ENCODE measurements at places on chromosomes 12 and 14.

DNA sequence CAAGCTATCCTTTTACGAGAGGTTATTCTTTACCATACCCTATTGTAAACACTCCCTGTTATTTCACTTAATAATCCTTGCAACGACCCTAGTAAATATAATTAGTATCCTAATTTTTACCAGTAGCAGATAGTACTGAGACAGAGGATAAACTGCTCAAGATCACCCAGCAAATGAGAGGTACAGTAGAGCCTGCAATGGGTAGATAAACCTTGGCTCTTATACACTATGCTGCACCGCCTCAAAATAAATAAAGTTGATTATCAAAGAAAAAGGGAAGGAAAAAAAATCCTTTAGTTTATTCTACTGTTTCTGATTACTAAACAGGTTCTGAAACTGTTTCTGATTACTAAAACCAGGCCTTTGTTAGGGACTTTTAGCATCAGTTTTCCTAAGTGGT, 22.5 kb downstream of the YBX3 start:
- no peak for DNase-seq

DNA sequence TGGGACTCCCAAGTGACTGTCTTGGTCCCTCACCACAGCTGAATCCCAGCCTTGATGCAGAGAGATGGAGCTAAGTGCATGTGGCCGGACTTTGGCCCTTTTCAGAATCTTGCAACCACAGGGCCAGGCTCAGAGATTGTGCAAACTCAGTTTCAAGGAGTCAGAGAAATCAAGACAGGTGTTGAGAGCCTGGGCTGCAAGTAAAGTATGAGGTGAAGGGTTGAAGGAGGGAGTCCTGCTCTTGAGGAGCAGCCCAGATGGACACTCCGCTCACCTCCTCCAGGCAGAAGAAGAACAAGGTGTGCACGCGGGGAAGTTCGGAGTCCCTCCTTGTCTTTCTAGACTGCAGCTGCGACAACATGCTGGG, 6.3 kb upstream of the BMP4 start:
- no peak for DNase-seq

GRCh38 chr12:105555556-105556295, 225.2 kb downstream of the C12orf75 start:
- DNase-seq, result no peak

- no peak for DNase-seq
Observed at GRCh38 chr12:73632191-73632590, 905.4 kb upstream of the ATXN7L3B start.

DNA sequence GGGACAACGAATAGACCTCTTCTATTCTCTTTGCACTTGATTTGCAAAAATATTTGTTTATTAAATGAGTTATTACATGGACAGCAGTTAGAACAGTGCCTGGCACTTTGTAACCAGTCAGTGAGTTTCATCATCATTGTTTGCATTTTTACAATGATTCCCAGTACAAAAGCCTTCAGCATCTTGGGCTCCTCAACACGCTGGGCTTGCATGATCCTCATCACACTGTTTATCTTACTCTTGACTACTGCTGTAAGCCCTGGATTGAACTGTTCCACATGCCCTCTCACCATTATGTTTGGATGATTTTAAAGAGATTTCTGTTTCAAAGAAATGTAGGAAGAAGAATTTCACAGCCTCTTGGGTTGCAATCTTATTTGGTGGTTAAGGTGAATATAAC, 204.3 kb downstream of the PELI2 start:
- DNase-seq, result no peak

DNA sequence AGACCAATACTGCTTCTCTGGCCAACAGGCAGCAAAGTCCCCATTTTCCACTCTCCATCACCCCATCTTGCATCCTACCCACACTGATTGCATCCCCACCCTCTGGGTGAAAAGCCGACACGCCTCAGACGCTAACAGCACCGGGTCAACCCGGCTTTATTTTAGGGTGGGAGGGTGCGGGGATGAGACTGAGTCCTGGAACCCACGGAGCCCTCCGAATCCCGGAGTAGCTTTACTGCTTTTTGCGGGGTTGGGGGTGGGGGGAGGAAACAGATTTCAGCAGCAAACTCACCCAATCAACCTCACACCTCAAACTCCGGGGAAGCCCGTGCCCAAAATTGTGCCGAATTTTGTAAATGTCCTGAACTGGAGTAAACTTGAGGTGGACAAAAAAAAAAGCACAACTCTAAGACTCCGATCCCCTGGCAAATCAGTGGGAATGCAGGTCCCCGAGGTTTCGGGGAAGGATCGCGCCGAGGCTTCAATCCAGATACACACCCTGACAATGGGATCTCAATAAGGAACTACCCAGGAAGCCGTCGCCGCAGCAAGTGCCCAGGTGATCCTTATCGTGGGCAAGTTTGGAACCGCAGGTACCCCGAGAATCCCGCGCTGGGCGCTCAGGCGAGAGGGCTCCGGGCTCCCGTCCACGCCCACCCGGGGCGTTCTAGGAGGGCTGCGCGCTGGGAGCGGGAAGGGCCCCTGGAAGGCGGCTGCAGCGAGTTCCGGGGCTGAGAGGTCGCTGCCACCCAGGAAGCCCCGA, 1.1 kb downstream of the GCH1 start:
- no peak for DNase-seq

DNA sequence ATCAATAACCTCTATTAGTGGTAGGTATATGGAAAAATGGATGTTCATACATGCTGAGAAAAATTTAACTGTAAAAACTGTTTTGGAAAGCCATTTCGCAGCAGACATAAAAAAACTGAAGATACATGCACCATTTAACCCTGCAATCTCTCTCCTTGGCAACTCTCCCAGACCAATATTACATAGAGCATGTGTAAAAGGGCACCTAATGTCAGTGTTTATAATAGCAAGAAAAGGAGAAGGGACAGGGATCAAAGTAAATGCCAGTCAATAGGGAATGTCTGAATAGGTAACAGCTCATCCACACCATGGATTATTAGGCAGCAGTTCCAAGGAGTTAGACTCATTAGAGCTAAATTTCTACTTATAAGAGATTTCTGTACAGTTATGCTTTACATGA, 77.2 kb downstream of the BTG1 start:
- no peak for DNase-seq

GRCh38 chr14:89509891-89510290, 92.9 kb upstream of the FOXN3 start:
- no peak for DNase-seq

DNA sequence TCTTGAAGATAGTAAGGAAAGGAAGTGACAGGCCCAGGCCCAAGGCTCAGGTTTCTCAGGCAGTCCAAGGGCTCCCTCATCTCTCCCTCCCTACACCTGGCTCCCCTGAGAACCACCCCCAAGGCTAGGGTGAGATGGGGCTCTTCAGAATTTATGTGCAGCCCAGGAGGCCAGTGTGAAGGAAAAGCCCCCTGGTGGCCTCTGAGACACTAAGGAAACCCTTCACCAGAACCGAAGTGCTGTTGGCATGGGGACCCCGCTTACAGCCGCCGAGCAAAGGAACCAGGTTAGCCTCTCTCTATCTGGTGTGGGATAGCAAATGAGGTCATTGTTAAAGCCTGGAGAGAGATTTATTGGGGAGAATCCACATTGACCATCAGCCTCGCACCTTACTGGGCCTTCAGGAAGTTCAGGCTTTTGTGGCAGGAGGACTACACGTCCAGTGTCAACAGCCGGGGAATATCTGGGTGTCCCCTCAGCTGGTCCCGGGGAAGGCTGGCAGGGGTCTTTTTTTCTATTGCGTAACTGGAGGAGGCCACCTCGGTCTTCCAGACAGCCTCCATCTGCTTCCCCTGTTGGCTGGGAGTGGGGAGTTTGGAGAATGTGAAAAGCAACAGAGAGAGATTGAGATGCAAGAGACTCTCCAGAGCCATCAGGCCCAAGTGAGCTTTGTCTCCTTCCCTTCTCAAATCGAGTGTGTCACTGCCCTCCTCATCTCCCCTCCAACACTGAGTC, 18.1 kb downstream of the FAM186B start:
- no peak for DNase-seq

- DNase-seq, result no peak
Observed at GRCh38 chr12:67413577-67413976, 144.4 kb downstream of the CAND1 start.

- DNase-seq, result no peak
Observed at GRCh38 chr14:73713206-73713802, 880 bp downstream of the PNMA1 start.

- no peak for DNase-seq
Observed at GRCh38 chr14:55976219-55976618, 142.0 kb upstream of the PELI2 start.

- DNase-seq, result no peak
Observed at GRCh38 chr14:58109744-58110143, 42.3 kb downstream of the ARMH4 start.

DNA sequence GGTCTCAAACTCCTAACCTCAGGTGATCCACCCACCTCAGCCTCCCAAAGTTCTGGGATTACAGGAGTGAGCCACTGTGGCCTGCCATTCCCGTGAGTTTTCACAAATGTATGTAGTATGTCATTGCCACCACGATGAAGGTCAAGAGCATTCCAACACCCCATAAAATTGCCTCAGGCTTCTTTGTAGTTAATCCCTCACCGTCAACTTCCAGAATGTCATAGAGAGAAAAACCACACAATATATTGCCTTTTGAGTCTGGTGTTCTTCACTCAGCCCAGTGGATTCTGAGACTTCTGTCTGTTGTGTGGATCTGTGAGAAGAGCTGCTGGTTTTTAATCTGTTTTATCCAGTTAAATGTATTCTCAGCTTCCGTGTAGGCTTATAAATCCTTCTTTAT, 12.6 kb upstream of the CFAP251 start:
- DNase-seq, result no peak

GRCh38 chr12:64810831-64811230, 13.6 kb upstream of the TBC1D30 start:
- DNase-seq, result no peak

DNA sequence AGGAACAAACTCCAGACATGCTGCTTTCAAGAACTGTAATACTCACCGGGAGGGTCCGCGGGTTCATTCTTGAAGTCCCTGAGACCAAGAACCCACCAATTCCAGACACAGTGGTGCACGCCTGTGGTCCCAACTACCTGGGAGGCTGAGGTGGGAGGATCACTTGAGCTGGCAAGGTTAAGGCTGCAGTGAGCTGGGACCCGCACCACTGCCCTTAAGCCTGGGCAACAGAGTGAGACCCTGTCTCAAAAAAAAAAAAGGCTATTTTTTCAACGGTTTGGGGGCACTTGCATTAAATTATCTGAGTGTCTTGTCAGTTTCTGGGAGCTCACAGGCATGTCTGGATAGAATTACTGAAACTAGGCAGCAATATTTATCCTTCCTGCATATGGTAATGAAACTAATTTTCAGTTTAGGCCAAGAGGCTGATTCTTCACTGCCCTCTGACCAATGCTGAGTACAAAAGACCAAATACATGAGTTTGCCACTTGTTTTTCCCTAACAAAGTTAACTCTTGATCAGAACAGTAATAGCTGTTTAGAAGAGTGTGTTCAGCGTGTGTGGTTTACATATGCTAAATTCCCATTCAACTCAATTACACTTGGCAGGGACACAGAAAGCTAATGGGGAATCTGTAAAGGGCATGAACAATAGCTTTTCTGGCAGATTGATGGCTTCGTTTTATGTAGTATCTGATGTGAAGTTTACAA, 65.8 kb upstream of the RASSF3 start:
- DNase-seq, result no peak

GRCh38 chr12:38159591-38160317, 156.8 kb upstream of the ALG10B start:
- DNase-seq, result no peak

- no peak for DNase-seq
Observed at GRCh38 chr12:3989218-3989550, 116.0 kb upstream of the PARP11 start.

- no peak for DNase-seq
Observed at GRCh38 chr14:92539419-92539818, 25.8 kb downstream of the RIN3 start.

DNA sequence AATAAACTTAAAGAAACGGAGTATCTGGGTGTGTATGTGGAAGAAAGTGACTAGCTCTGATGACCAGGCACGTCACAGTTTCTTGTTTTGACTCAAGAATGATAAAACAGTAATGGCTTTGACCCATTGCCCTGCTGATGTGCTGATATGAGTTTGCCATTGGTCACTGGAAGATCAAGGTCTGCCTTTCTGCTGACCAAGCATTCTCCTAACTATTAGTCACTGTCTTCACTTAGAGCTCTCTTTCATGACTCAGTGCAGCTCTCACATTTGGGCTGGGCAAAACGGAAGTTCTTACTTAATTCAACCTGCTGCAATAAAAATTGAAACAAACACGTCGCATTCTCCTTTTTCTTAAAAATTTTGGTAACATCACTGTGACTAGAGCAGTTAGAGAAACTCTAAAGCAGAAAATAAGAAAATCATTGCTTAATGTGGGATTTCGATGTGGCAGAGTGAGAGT, 366.7 kb downstream of the BTG1 start:
- peak; percentile 20 for DNase-seq

GRCh38 chr12:69898236-69898635, 73.2 kb downstream of the MYRFL start:
- no peak for DNase-seq

DNA sequence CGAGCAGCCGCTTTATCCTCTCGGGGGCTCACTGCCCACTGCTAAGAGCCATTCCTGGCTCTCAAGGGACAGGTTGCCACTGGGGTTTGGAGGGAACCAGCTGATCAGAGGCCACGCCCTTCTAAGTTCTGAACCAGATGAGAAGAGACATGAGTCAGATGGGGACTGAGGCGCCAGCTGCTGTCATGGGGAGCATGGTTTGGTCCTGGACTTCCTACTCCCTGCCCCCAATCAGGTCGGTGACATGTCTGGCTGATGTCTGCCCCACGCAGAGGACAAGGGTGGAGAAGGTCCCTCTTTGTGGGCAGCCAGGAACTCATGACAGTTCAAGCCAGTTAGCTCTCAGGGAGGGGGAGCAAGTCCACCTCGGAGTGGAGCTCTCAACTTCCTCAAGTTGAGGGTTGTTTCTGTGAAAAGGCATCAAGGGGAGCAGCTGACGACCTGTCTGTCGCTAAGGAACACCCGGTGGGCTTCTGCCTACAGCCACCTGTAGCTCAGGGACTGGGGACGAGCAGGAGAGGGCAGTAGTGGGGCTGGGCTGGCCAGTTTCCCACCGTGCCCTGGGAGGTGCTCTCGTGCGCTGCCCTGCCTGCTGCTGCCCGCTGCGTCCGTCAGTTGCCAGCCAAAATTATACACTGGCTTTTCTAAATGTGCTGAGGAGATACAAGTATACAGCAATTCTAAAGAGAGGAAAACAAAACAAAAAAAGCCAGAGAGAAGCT, 20.5 kb downstream of the PSMC1 start:
- no peak for DNase-seq

GRCh38 chr12:6226679-6227051, 26.5 kb downstream of the CD9 start:
- no peak for DNase-seq

- DNase-seq, result no peak
Observed at GRCh38 chr14:101594511-101595148, 33.3 kb downstream of the DIO3 start.

GRCh38 chr14:100450049-100450448, 126.9 kb downstream of the SLC25A47 start:
- no peak for DNase-seq

DNA sequence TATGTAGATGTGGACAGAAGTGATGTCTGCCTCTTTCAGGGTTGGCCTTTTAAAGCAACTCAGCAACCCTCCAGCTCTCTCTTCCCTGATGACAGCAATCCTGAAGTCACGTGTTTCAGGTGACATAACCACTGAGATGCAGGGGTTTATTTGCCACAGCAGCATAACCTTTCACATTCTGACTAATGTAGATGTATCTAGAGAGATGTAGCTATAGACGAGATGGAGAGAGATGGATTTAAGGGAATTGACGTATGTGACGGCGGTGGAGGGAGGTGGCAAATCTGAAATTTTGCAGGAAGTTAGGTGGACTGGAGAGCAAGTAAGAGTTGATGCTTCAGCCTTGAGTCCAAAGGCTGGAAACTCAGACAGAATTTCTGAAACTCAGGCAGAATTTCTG, 126.0 kb downstream of the ZFP36L1 start:
- no peak for DNase-seq
